T-helper 2 cell (primary cell): ENCODE measurements at places on chromosomes 2 and 18.

DNA sequence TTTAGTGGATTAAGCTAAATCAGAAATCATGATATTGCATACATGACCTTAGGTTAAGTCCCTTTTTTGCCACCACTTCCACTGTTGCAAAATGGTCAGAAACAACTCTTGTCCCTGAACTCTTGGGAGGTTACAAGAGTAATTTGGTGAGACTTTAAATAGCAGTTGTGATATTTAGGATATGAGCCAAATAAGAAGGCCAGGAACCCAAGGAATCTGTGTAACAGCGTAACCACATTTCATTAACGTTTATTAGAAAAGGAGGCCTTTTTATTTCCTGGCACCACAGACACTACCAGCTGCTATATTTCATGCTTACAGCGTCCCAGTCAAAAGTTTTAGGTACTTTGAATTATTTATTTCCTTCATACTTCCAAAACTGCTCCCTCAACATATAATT, 268.0 kb downstream of the GPD2 start:
- no peak for DNase-seq

GRCh38 chr2:119596638-119597037, 52.4 kb downstream of the CFAP221 start:
- no peak for DNase-seq

DNA sequence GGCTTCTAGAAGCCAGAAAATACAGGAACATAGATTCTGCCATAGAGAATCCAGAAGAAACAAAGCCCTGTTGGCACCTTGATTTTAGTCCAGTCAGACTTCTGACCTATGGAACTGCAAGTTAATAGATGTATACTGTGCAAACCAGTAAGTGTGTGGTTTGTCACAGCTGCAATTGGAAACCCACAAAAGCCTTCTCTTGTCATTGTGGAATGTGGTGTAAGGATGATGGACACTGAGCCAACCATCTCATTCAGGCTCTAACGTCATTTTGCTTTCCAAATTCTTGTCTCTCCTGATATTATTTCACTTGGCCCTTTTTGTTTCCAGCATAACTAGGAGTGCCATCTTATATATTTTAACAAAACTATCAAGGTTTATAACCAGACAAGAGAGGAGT, 369.5 kb upstream of the SMIM21 start:
- DNase-seq: no peak

- DNase-seq: no peak
Observed at GRCh38 chr2:12498704-12499103, 218.0 kb upstream of the TRIB2 start.

- DNase-seq: no peak
Observed at GRCh38 chr2:96848264-96848663, 4.4 kb upstream of the ANKRD23 start.

DNA sequence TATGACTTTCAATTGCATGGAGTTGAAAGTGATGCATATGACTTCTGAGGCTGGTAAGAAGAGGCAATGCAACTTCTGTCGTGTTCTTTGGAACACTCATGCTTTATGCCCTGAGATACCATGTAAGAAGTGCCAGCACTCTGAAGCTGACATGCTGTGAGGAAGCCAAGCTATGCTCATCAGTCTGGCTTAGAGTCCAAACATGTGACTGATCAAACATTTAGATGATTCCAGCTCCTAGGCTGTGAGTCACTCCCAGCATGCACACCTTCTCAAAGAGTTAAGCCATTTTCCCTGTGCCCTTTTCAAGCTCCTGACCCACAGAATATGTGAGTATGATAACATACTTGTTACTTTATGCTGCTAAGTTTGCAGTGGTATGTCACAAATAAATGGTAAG, 15.8 kb upstream of the VRK2 start:
- no peak for DNase-seq

GRCh38 chr2:101759162-101759561, 61.7 kb downstream of the MAP4K4 start:
- DNase-seq: no peak

DNA sequence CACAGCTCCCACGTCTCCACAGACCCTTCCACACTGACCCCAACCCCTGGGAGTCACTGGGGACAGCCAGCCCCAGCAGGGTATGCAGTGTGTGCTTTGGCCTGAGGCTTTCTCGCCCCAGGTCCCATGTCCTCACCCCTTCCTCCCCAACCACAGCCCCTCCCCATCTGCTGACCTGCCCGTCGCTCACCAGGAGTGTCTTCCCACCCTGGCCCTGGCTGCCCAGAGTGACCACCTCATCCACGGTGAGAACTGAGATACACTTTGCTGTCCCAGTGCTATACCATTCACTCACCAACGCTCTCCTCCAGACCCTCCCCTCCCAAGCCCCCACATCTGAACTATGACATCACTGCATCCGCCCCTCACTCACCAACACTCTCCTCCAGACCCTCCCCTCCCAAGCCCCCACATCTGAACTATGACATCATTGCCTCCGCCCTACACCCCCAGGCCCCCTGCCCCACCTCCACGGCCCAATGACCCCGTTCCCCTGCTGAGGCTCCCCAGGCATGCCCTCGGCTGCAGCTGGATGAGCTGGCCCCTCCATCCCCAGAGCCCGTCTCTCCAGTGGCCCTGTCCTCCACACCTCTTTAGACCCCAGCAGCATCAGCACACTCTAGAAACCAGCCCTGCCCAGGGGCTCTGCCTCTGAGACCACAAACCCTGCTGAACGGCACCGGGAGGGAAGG, 55.2 kb downstream of the ANKMY1 start:
- no peak for DNase-seq

DNA sequence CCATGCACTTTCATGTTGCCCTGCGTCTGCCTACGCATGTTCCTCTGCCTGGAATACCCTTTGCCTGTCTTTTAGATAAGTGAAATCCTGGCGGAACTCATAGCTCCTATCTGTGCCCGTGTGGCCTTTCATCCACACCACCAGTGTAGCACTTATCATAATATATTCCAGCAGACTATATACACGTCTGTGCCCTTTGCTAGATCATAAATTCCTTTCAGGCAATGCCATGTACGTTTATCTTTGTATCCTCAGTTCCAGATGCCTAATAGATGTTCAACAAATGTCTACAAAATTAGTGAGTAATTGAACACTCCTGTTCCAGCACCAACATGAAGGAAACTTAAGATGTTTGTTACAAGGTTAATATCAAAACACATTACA, 106.9 kb downstream of the COLEC12 start:
- DNase-seq: no peak

GRCh38 chr2:177748360-177748759, 324.2 kb downstream of the PDE11A start:
- DNase-seq: no peak

- DNase-seq: no peak
Observed at GRCh38 chr18:50080316-50080715, 114.6 kb downstream of the MYO5B start.

DNA sequence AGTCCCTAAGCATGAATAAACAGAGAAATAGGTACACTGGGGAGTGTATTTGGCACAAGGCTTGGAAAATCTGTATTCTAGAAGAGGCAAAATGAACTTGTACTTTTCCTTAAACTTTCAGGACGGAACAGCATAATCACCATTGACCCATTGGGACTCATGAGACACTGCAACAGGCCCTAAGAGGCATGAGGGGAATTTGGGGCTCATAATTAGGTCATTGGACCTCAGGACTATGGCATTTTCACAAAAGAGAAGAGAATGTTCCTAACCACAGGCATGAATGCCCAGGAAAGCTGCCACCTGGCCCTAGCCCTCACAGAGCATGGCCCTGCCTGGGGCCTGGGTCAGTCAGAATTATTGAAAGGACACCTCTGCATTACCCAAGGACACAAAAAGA, 67.9 kb upstream of the PIK3C3 start:
- DNase-seq: no peak
